Amniotic stem cell (primary cell): ENCODE measurements at places on chromosomes 2 and 18.
A peak's percentile ranks its signal among the peaks of the same experiment; 100 is the strongest.

DNA sequence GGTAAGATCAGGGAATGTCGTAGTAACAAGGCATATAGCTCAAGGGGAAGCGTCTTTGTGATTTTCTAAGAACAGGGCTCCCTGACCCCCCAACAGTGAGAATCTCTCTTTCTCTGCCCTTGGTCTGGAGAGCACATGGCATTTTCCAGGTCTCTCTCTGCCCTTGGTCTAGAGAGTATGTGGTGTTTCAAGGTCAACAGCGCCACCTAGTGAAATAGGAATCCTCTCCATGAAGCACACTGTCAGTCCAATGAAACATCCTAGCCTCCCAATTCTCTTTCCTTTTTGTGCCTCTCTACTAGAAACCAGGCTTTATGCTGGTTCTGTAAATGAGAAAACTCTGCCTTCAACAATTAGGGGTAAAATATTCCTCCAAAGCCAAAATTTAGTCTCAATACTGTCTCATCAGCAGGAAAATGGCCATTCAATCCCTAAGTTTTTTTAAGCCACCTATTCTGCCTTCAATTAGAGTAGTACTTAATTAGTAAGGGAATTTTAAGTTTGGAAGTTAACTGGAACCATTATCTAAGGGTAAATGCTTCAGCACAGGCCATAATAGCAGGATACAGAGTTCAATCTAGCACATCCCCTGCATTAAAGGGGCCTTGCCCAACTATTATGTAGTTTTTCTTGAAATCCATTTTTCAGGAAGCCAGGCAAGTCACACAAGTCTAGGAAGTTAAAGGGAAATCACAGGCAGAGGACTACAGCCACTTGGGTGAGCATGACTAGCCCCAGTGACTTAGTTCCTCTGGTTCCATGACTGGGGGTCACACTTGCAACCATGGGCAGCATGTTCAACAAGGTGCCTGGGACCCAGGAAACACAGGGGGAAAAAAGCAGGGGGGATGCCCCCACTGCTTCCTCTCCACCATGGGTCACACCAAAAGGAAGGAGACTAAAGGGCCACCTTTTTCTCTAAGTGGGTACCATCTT, 12.4 kb downstream of the DYM start:
- DNase-seq = peak; percentile 19

- DNase-seq = no peak
Measured at GRCh38 chr2:152613235-152613634, 104.0 kb downstream of the PRPF40A start.

DNA sequence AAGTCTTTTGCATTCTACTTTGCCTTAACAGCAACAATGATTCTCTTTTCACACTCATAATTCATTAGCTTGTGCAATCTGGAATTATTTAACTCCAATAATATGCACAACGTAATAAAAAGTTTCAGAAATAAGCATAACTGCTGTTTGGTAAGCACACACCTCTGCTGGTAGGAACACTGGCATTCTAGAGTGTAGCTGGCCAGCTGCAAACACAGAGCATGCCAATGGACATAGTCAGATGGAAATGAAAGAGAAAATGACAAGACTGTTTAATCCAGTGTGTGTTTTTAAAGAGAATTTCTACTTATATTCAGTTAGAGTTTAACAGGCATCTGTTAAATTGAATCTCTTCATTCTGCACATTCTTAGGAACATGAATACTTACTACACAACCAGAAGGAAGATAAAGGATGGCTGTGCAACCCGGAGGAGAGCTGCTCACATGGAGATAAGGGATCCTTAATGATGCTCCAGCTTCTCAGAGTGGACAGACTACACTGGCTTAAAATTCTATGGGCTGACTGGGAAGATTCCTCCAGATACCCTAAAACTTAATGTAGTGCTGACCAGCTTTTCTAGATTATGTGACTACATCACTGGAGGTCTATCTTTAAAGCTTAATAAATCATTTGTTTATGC, 94.6 kb upstream of the CHAC2 start:
- DNase-seq = peak; percentile 21

- DNase-seq = no peak
Measured at GRCh38 chr2:55225481-55226020, 6.5 kb downstream of the CLHC1 start.

DNA sequence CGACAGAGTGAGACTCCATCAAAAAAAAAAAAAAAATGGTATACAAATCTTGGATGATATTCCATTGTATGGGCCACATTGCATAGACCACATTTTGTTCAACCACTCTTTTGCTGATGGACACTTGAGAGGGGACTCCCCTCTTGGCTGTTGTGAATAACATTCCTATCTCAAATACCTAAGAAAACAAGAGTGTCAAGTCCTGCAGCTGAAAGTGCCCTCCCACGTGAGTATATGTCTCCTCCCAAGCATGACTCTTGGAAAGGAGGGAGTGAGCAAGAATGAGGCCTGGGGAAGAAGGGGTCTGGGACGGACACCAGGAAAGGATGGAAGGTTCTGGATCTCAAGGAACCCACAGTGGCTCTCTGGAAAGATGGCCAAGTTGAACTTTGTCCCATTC, 36.0 kb upstream of the NPAS2 start:
- DNase-seq = no peak

DNA sequence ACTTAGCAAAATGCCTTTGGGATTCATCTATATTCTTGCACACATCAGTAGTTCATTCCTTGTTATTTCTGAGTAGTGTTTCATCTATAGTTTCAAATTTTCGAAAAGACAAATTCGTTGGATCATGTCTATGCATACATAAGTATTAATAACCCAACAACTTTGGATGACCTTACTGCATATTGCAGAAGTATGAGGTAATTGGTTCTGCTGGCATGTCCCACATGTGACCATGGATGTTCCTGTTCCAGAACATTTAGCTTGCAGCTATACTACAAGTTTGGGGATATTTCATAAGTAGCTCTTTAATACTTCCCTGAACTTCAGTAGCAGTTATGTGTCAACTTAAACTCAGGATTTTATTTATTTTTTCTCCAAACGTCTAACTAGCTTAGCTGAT, 44.9 kb downstream of the APLF start:
- DNase-seq = no peak

DNA sequence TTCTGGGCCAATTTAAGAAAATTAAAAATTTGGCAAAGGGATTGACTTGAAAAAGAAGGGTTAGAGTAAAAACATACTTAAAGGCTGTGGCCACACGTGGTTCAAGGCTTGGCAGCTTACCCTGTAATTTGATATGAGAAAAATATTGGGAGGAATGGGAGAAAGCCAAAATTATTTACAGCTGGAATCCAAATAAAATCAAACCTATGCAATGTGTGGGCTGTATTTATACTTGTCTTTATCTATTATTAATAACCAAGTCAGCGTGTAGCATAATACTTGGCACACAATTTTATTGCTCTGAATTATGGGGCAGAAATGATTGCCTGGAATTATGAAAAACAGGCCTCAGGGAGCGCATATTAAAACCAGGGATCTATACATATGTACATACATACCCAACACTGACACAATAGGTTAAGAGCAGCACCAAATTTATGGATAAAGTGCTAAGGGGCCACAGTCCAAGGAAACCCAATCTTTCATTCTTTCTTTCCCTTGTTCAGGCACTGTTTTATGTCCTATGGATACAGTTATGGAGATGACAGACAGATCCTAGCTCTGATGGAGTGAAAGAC, 35.6 kb downstream of the FAM124B start:
- no peak for DNase-seq

DNA sequence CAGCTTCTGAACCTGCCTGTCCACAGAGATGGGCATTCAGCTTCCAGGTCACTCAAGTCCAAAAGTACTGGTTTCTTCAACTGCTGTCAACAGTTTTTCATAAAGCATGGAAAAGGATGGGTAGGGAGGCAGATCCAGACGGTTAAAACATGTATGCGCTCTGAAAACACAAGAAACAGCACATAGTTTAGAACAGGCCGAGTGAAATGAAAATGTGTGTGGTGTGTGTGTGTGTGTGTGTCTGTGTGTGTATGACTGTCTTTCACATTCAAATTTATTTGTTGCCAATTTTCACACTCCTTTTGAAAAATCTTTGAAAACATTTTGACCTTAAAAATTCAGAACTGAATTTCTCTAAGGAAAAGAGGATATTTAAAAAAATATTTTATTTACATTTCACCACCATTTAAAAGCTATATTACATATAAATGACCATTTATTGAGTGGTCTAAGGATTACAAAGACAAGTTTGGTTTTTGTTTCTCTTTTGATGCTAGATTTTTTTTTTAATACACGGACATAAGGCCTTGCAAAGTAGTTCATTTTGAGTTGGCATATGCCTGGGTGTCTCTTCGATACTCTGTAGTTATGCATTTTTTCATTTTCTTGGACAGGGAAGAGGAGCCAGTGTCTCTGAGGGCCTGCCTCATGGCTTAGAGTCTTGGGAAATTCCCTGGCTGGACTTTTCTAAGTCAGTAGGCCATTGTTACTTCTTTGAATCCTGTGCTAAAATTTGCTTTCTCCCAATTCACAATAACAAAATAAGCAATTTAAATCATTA, 30.0 kb upstream of the STK17B start:
- no peak for DNase-seq
